Activated T-helper 17 cell treated with anti-CD3 and anti-CD28 coated beads, Interleukin-2, amount 50 U/mL, for 72 hours (primary cell): ENCODE measurements at places on chromosomes 12 and 14. TPM values are rescaled to one million over a fixed set of nuclear protein-coding genes. Genes with fewer than 3 reads are reported as not detected.
A peak's percentile ranks its signal among the peaks of the same experiment; 100 is the strongest.

PXMP2 gene
- 8.1 TPM for total RNA-seq

- no peak for ATAC-seq
Observed at GRCh38 chr12:16260206-16260605, 17.3 kb downstream of the SLC15A5 start.

- ATAC-seq, result no peak
Observed at GRCh38 chr12:7090222-7090998, 1.8 kb downstream of the C1R start.

DNA sequence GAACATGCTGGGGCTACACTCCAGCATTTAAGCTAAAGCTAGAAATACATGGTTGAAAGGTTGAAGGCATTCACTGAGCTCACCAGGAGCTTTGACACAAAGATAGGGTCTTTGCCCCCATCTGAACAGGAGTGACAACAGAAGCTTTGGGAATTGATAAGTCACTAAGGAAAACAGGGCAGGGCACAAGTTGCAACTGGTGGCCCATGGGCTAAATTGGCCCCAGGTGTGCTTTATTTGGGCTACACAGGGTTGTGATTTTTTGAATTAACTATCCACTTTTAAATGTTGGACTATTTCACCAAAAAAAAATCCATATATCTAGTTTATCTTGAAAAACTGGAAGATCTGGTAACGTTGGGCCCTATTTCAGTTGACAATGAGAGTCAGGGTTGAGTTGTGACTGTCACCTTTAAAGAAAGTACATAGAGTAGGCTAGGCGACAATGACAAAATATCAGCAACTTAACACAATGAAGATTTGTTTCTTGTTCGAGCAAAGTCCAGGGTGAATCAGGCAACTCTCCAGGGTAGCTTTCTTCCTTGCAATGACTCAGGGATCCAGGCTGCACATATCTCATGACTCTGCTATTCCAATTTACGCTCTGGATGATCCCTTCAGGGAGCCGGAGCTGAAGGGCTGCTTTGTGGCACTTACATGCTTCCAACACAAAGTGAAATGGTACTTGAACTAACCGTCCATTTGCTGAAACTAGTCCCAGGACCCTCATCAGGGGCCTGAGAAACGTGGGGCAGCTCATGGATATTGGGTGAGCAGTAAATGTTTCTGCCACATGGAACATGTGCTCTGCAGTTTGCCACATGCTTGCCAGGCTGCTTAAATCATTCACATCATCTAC, 13.3 kb upstream of the EIF4B start:
- no peak for ATAC-seq

DNA sequence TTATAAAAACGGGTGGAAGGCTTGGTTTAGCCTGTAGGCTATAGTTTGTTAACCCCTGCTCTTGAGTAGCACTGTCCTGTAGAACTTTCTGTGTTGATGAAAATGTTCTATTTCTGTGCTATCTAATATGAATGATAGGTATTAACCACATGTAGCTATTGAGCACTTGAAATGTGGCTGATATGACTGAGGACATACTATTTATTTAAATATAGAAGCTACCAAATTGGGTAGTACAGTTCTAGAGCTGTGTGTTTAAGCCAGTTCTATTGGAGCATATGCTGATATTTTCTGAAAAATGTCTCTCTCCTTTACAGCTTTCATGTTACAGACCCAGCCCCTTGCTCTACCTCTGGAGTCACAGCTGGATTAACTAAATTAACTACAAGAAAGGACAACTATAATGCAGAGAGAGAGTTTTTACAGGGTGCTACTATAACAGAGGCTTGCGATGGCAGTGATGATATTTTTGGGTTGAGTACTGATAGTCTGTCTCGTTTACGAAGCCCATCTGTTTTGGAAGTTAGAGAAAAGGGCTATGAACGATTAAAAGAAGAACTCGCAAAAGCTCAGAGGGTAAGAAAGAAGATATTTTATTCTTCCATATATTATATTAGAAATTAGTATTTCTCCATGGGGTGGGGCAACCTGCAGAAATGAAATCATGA, 17.6 kb downstream of the RAB3IP start:
- ATAC-seq, result no peak

DNA sequence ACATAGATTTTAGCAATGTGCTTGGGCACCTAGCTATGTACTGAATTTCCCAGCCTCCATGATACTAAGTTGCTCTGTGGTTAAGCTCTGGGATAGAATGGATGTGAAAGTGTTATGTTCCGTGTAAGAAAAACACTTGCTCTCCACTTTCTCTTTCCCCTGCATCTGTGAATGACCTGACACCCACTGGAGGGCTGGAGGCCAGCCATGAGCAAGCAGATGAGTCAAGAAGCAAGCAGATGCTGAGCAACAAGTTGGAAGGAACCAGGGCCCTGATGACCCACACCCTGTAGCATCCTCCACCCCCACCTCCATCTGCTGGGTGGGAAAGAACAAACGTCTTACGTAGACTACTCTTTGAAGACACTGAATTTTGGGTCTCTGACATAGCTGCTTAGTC, 56.6 kb downstream of the EID3 start:
- ATAC-seq, result no peak

DNA sequence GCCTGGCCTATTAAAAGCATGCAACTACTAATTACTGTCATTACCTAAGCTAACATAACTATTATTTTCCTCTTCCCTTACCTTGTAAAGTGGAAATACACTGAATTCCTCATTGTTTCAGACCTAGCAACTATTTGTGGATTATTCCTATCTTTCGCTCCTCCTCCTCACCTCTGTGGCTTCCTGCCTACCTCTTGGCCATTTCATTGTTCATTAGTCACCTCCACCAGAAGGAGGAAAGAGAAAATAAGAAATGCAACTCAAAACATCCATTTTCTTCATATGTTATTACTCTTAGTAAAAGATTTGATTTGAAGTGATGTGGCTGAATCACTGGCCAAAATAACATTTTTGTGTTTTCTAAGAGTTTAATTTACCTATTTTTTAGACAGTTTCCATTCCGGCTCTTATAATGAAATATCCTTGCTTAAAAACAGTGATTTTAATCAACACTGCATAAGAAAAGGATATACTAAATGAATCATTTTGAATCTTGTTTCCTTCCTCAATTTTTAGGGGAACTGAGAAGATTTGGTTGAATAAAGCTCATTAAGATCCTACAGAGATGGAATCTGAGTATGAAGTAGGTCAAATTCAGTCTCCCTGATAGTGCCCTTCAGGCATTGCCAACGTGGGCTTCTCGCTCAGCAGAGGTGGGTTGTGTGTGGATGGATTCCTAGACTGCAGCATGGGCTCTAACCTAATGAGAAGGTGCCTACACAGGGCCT, 27.6 kb upstream of the ARHGAP5 start:
- no peak for ATAC-seq

DNA sequence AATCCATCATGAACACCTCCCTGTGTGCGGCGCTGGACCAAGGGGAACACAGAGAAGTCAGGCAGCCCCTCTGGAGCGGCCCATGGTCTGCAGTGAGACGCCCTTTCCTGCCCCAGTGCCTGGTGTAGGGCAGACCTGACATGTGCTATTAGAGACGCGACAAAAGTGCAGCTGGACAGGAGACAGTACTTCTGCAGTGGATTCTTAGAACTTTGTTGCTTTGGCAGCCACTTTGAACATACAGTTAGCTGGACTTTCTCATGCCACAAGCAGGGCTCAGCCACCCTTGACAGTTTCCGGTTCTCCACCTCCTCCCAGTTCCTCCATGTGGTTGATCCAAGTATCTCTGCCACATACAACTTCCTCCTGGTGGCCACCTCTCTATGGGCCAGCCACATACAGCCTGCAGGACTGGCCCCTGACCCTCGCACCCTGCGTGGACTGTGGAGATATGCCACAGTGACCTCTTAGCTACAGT, 45.9 kb downstream of the LGMN start:
- no peak for ATAC-seq

DNA sequence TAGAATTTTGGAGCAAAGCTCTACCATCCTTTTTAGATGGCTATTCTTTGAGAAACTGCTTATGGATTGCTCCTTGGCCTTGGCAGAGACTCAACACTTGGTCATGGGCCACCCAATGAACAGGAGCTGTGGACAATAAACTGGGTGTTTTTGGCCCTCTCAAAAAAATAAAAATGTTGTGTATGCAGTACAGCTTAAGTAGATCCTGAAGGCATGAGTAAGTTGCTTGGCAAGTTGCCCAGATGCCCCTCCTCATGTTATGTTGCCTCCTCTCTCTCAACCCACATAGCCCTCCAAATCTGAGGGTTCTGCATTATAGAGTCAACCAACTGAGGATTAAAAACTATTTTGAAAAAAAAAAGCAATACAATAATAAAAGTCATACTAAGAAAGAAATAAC, 124.9 kb downstream of the ATP23 start:
- ATAC-seq, result no peak

GRCh38 chr12:38628288-38628687, 277.1 kb downstream of the CPNE8 start:
- no peak for ATAC-seq

ANKS1B gene
- total RNA-seq, result 1.8 TPM

TDRD9 gene
- not detected for total RNA-seq

DNA sequence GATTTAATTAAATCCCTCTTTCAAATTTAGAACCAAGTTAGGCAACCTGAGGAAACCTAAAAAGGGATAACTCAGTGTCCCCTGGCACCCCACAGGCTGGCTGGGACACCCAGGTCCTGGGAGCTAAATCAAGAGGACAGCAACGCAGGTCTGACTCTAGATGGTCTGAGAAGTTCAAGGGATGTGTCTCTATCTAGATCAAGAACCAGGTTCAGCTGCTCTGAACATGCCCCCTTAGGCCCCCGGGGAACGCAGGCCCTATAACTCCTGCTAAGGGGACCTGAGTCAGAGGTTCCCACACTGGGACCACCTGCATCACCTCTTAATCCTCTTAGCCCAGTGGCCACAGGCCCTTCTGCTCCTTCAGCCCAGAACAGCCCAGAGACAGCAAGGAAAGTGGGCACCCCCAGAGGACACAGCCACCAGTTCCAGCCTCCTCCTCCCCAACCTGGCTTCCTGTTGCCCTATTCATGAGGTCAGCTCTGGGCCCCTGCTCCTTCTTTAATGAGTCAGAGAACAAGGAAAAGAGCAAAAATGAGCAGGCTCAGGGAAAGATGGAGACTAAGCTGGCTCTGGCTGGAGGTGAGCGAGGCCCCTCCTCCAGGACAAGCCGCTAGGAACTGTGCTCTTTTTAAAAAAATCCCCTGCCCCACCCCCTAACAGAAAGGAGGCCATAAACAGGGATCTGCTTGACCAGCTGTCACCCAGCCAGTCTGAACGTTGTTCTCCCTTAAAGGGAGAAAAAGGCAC, 10.8 kb downstream of the PITPNM2 start:
- ATAC-seq, result no peak

DNA sequence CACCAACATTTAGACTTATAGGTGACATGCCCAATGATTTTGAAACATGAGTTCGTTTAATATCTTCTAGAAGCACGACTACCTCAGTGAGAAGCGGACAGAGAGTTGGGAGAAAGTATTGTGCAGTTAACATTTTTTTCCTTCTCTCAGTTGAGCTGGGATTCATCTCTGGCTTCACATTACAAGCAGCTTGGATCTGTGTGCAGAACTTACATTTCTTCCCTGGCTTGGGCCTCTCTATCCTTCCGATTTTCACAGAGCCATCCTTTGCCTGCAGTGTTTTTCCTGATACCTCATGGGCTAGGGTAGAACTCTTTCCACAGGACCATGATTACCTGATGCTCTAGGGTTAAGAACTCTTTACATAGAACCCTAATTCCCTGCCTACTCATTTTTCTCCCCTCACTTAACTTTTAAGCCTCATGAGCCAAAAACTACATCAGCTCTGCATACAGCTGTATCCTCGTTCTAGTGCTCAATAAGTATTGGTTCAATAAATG, 86.5 kb downstream of the FLRT2 start:
- no peak for ATAC-seq

DNA sequence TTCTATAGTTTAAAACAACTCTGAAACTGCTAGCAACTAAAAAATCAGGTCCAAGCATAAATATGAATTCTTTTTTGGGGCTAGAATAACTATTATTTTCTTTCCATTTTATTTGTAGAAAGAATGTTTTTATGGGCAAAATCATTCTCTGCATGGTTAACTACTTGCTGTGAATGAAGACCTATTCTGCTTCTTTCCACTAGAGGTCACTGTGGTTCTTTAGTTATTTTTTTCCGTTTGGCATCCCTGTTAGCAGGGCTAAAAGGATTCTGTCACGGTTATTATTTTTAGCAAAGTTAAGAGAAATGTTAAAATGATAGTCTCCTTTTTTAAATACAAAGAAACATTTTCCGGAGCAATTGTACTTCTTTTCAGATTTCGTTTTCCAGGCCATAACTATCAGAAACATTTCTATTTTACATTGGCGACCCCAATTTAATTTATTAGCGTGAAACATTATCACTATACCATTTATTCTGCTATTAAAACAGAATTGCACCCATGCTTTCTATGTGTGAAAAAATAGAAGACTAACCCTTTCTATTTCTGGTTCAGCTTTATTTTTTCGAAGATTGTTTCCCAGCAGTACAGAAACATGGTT, 404.8 kb downstream of the ATP23 start:
- no peak for ATAC-seq

- no peak for ATAC-seq
Observed at GRCh38 chr12:75876832-75877762, 154.5 kb downstream of the PHLDA1 start.

VRTN gene
- not detected for total RNA-seq

DNA sequence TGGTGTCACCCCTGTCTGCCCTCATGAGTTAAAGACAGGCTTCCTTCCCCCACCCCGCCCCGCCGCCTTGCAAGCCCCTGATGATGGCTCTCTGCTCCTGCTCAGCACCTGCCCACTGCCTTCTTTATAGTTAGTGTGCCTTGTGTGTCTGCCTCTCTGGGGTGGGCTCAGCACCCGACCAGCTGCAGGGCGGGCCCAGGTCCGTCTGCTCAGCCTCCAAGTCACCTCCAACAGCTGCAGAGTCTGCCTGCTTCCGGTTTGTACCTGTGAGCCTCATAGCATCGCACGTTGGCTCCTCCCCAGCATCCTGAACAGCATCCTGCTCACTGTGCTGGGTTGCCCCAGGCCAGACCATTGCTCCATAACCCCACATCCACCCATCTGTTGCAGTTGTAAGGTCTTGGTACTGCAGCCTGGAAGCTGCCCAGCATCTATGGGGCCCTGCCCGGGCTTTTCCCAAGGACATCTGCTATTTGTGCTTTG, 3.5 kb downstream of the TGFB3 start:
- no peak for ATAC-seq

- peak; percentile 81 for ATAC-seq
Observed at GRCh38 chr14:69625299-69626131, 14.1 kb downstream of the SUSD6 start.

GRCh38 chr12:98227162-98227561, 288.2 kb upstream of the TMPO start:
- ATAC-seq, result no peak

DNA sequence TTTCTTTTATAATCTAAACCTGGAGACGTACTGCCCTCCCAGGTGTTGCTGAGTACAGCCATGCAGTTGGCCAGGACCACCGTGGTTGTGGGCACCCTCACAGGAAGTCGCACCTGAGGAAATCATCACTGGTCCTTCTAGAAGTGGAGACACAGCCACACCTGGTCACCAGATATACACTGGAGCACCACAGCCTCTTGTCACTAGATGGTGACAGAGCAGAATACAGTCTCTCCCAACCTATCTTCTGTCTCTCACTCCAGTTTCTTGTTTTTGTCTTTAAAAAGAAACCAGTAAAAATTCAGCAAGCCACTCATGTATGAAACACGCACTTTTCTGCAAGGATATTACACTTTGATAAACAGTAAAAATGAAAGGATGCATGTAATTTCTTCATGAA, 43.1 kb upstream of the GPHB5 start:
- no peak for ATAC-seq

- ATAC-seq, result no peak
Observed at GRCh38 chr14:85463512-85463911, 66.4 kb upstream of the FLRT2 start.
